ENCODE measurements at places on chromosomes 5 and 9. TPM values are rescaled to one million over a fixed set of nuclear protein-coding genes. Genes with fewer than 3 reads are reported as not detected.
A peak's percentile ranks its signal among the peaks of the same experiment; 100 is the strongest.

Gene HTR1A
- not detected for total RNA-seq

Gene BHMT
- total RNA-seq, result not detected

Gene TSSK1B
- not detected for total RNA-seq

Gene SLC23A1
- total RNA-seq, result 0.75 TPM

Gene TEX48
- 0.83 TPM for total RNA-seq

Gene CCNJL
- not detected for total RNA-seq

Gene UHRF2
- 69.8 TPM for total RNA-seq

Gene PTGS1
- not detected for total RNA-seq

Gene FXN
- total RNA-seq, result 27.2 TPM

DNA sequence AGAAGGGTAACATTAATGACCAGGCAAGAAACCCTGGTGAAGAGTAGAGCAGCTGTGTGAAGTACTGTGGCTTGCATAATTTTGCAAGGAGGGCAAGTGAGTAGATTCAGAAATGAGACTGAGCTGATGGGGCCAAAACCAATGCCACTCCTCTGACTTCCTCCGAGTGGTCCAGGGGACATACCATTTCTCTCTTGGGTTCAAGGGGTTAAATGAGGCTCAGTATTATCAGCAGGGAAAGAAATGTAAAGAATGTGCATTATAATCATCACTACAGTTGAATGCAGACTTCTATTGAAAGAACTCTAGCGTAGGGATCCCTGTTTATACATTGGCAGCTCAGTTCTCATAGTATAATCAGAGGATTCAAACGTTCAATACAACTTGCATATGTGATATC lies 9.9 kb downstream of the POLR3G start:
- no peaks in the 10 kb centered on the region for H3K27me3 ChIP-seq
- no peaks in the 10 kb centered on the region for H3K4me1 ChIP-seq
- no peak overlapping the region for H3K27ac ChIP-seq
- peaks cover 6% of the 10 kb centered on the region for H3K36me3 ChIP-seq

DNA sequence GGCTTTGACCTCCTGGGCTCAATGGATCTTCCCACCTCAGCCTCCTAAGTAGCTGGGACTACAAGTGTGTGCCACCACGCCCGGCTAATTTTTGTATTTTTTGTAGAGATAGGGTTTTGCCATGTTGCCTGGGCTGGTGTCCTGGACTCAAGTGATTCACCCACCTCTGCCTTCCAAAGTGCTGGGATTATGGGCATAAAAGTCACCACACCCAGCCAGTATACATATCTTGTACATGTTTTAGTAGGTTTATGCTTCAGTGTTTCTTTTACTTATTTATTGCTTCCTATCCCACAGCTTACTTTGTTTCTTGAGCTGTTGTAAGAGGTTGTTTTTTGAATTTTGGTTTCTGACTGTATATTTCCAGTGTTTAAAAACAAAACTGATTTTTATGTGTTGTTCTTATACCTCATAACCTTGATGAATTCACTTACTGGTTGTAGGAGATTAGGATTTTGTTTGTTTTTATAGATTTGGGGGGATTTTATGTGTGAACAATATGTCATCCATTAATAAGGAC lies 12.9 kb downstream of the FBXW5 start:
- H3K27me3 ChIP-seq, result no peaks in the 10 kb centered on the region
- no peak overlapping the region for H3K27ac ChIP-seq
- peaks cover 31% of the 10 kb centered on the region for H3K36me3 ChIP-seq
- no peak overlapping the region for H3K4me3 ChIP-seq
- no peak for DNase-seq

GRCh38 chr5:44603496-44604272 lies 205.1 kb upstream of the MRPS30 start:
- DNase-seq, result no peak
- H3K36me3 ChIP-seq, result no peaks in the 10 kb centered on the region

- no peak for DNase-seq
- no peak overlapping the region for H3K4me3 ChIP-seq
- H3K27ac ChIP-seq, result peak overlapping the region; percentile 36
- H3K27me3 ChIP-seq, result no peaks in the 10 kb centered on the region
- H3K4me1 ChIP-seq, result peaks cover 60% of the 10 kb centered on the region
- no peaks in the 10 kb centered on the region for H3K36me3 ChIP-seq
Measured at GRCh38 chr9:124290743-124291554, 33.2 kb downstream of the NEK6 start.

GRCh38 chr5:4372481-4372880 lies 767.6 kb upstream of the ADAMTS16 start:
- no peaks in the 10 kb centered on the region for H3K4me1 ChIP-seq
- H3K27me3 ChIP-seq, result no peaks in the 10 kb centered on the region
- no peak overlapping the region for H3K4me3 ChIP-seq

DNA sequence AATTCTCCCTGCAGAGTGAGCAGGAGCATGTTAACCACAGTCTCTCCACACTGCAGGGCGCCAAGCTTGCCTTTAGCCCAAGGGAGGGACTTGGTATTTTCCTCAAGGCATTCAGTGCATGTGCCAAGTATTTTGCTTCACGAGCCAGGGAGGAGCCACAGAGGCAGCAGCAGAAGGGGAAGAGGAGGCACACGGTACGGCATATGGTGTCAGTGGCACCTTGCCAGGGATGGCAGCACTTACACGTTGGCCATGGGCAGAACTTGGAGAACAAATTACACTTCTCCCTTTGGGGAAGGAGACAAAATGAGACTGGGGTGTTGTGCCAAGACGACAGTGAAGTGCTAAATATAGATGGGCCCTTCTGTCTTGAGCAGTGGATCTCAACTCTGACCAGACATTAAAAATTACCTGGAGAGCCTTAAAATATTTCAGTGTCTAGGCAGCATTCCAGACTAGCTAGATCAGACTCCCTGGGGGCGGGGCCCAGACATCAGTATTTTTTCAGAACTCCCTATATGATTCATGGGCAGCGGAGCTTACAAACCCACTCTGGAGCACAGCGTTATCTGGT lies 155.8 kb downstream of the DRD1 start:
- H3K27me3 ChIP-seq, result peaks cover 2% of the 10 kb centered on the region
- H3K4me3 ChIP-seq, result no peak overlapping the region
- H3K4me1 ChIP-seq, result no peaks in the 10 kb centered on the region
- H3K27ac ChIP-seq, result no peak overlapping the region
- H3K36me3 ChIP-seq, result no peaks in the 10 kb centered on the region
- DNase-seq, result no peak

- H3K36me3 ChIP-seq, result no peaks in the 10 kb centered on the region
- DNase-seq, result no peak
- no peak overlapping the region for H3K27ac ChIP-seq
Measured at GRCh38 chr5:148457183-148457620, 73.4 kb downstream of the FBXO38 start.

DNA sequence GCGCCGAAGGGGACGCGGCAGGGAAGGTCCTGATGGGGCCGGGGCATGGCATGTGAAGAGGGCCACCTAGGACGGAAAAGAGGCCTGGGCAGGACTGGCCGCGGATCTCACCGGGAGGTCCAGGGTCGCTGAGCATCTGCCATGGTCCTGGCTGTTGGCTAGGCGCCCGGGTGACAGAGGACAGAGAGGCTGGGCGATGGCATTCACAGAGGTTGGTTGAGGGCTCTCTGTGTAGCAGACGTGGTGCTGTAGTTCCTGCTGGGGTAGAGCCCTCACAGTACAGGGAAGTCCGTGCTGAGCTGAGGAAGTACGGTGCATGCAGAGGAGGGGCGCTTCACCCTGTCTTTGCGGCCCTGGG lies 427 bp downstream of the PCYOX1L start:
- peak; percentile 42 for DNase-seq
- H3K27ac ChIP-seq, result peak overlapping the region; percentile 86
- H3K4me3 ChIP-seq, result peak overlapping the region; percentile 86
- H3K4me1 ChIP-seq, result peaks cover 71% of the 10 kb centered on the region
- H3K36me3 ChIP-seq, result peaks cover 50% of the 10 kb centered on the region

- peaks cover 4% of the 10 kb centered on the region for H3K27me3 ChIP-seq
- no peak overlapping the region for H3K27ac ChIP-seq
- no peak overlapping the region for H3K4me3 ChIP-seq
- H3K4me1 ChIP-seq, result no peaks in the 10 kb centered on the region
- DNase-seq, result no peak
Measured at GRCh38 chr5:150271296-150271692, 18.3 kb downstream of the CAMK2A start.

- peak; percentile 85 for DNase-seq
- H3K27me3 ChIP-seq, result peaks cover 13% of the 10 kb centered on the region
- H3K4me3 ChIP-seq, result peak overlapping the region; percentile 89
- peak overlapping the region; percentile 99 for H3K27ac ChIP-seq
- H3K36me3 ChIP-seq, result no peaks in the 10 kb centered on the region
- peaks cover 49% of the 10 kb centered on the region for H3K4me1 ChIP-seq
Measured at GRCh38 chr9:126722922-126723806, 81.7 kb upstream of the ZBTB43 start.

- H3K4me3 ChIP-seq, result no peak overlapping the region
- H3K27me3 ChIP-seq, result peaks cover 65% of the 10 kb centered on the region
- no peaks in the 10 kb centered on the region for H3K36me3 ChIP-seq
- H3K27ac ChIP-seq, result no peak overlapping the region
- DNase-seq, result no peak
Measured at GRCh38 chr5:138699482-138699881, 53.7 kb upstream of the CTNNA1 start.

DNA sequence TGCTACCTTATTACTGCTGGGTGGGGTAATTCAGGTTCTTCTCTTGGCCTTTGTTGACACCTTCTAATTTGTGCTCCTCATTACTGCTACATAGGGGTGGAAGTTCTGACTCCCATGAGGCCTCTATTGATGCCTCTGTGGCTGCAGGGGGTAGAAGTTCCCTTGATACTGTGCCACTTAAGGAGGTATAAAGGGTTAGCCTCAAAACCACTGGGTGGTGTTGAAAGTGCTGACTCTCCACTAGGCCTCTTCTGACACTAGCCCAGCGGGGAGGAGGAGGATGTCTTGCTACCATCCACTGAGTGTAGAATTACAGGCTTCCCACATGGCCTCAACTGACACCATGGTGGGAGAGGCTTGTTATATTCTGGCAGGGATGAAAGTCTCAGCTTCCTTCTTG lies 36.7 kb upstream of the CCDC112 start:
- DNase-seq, result peak; percentile 11
- H3K4me3 ChIP-seq, result no peak overlapping the region
- peaks cover 14% of the 10 kb centered on the region for H3K27me3 ChIP-seq
- no peaks in the 10 kb centered on the region for H3K36me3 ChIP-seq
- no peak overlapping the region for H3K27ac ChIP-seq

GRCh38 chr5:165360784-165361542 lies 1855.5 kb downstream of the MAT2B start:
- no peaks in the 10 kb centered on the region for H3K27me3 ChIP-seq
- H3K4me3 ChIP-seq, result no peak overlapping the region
- H3K36me3 ChIP-seq, result no peaks in the 10 kb centered on the region

DNA sequence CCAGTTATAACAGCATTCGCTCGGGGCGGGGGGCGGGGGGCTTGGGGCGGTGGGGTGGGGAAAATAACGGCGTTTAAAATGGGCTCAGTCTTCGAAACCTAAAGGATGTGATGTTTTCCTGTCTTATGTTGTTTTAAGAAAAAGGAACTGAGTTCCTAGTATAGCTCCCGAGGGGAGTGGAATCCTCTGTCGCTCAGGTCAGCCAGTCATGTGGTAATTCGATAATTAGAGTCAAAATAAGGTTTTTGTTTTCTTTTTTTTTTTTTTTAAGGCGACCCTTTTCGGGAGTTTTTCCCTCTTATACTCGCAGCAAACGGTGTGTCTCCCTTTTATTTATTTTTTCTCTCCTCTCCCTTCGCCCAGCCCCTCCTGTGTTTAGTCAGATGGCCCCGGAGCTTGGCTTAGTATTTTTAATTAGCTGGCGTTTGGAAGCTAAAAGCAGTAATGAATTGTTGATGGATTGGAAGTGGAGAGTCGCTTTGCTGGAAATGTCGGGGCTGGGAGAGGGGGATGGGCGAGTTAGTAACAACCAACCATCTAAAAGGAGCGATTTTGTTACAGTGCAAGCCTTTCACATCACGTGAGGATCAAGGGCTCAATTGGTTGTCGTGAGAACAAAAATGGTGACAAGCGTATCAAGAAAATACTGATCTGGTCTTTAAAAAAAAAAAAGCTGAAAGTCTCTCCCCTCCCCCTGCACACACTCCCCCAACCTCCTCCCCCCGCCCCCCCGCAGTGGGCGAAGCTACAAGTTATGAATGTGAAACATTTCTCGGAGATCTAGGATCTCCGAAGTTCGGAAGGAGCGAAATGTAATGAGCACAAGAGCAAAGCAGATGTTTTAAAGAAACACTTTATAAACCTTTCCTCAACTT lies 714 bp upstream of the ZNF608 start:
- H3K4me3 ChIP-seq, result no peak overlapping the region
- no peaks in the 10 kb centered on the region for H3K36me3 ChIP-seq
- H3K4me1 ChIP-seq, result peaks cover 20% of the 10 kb centered on the region
- no peak overlapping the region for H3K27ac ChIP-seq

- no peaks in the 10 kb centered on the region for H3K4me1 ChIP-seq
- no peaks in the 10 kb centered on the region for H3K27me3 ChIP-seq
- H3K36me3 ChIP-seq, result no peaks in the 10 kb centered on the region
- H3K27ac ChIP-seq, result no peak overlapping the region
Measured at GRCh38 chr9:90846770-90847419, 45.3 kb downstream of the SYK start.

DNA sequence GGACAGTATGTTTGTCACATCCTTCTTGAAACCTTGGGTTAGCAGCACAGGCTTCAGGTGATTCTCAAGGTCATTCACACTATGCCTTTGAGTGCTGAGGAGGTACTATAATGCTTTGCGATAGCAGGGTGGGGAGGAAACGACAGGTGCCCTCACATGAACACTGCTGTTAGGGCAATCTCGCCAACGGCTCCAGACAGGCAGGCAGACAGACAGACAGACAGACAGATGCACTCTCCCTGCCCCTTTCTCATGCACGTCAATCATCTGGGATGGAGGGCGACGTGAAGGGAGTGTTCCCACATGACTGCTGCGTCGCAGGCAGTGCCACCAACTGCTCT lies 82.9 kb downstream of the RAPGEF1 start:
- H3K4me3 ChIP-seq, result peak overlapping the region; percentile 31
- H3K4me1 ChIP-seq, result peaks cover 72% of the 10 kb centered on the region
- DNase-seq, result no peak
- peak overlapping the region; percentile 82 for H3K27ac ChIP-seq

DNA sequence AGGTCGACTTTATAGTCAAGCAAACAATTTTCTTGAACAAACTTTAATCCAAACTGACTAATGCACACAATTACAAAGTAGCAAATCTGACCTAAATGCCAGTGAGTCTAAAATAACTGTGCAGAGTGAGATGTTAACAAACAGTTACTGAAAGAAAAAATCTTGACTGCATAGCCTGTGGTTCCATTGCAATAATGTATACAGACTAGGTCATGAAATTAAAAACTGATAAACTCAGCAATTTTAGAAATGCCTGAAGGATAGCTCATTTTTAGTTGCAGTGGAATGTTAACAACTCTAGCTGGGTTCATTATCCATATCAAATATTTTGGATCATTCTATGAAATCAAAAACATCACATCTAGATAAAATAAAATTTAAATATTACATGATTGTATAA lies 73.4 kb upstream of the CDH12 start:
- no peak overlapping the region for H3K4me3 ChIP-seq
- no peak for DNase-seq
- no peaks in the 10 kb centered on the region for H3K27me3 ChIP-seq
- no peaks in the 10 kb centered on the region for H3K4me1 ChIP-seq

- no peak overlapping the region for H3K27ac ChIP-seq
- H3K36me3 ChIP-seq, result peaks cover 23% of the 10 kb centered on the region
- no peak for DNase-seq
- peaks cover 3% of the 10 kb centered on the region for H3K4me1 ChIP-seq
Measured at GRCh38 chr9:127517620-127518019, 66.3 kb downstream of the LRSAM1 start.

GRCh38 chr5:68033961-68034571 lies 181.5 kb upstream of the PIK3R1 start:
- no peaks in the 10 kb centered on the region for H3K27me3 ChIP-seq
- no peak overlapping the region for H3K27ac ChIP-seq
- no peaks in the 10 kb centered on the region for H3K36me3 ChIP-seq
- no peak for DNase-seq
- H3K4me1 ChIP-seq, result no peaks in the 10 kb centered on the region
